ENCODE measurements at places on chromosomes 6 and 20.

DNA sequence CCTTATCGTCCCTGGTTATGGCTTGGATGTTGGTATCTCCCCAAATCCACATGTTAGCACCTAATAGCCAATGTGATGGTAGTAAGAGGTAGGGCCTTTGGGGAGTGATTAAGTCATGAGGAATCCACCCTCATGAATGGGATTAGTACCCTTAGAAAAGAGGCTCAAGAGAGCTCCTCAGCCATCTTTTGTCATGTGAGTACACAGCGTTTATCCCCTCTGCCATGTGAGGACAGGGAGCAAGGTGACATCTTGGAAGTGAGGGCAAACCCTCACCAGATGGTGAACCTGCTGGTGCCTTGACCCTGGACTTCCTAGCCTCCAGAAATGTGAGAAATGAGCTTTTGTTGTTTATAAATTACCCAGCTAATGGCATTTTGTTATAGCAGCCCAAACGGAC, 16.1 kb upstream of the SIRPB2 start:
- no peak for DNase-seq

DNA sequence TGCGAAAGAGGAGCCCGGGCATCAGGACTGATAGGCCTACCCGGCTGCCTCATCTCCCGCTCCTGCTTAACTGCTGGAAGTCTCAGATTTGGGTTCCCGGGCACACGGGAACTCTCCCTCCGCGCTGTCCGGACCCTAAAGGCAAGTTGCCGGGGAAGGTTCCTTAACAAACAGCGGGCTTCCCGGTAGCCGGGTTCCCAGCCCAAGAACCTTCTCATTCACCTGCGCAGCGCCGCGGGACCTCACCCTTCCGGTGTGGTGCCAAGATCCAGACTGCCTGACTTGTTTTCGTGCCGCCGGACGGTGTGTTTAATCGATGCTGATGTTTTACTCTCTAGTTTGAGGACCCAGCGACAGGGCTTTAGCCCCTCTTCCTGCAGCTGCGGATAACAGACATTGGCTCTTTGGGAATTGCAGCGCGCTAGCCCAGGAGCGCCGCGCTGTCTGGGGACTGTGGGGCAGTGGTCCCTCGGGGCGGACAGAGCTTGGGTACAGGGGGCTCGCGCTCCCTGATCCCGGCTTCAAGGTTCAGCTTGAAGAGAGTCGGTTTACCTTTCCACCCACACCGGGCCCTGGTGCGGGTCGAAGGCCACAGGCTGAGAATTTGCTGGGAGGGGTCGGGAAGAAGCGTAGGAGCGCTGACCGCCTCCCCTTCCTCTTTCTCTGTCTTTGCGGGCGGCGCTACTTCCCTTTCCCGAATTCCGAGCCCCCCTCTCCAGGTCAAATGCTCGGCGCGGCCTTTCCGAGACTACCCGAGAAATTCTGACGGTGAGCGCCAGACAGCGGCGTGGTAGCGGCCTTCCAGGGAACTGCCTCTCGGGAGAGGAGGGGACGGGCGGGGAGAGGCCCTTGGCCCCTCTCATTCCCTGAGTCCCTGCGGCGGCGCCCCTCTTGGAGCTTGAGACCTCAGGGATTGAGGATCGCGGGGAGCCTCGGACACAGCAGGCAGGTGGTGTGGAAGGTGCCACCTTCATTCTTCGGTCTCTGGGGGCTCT, 17.2 kb downstream of the ABT1 start:
- no peak for DNase-seq

- DNase-seq: no peak
Measured at GRCh38 chr20:46624946-46625345, 26.3 kb downstream of the SLC13A3 start.

DNA sequence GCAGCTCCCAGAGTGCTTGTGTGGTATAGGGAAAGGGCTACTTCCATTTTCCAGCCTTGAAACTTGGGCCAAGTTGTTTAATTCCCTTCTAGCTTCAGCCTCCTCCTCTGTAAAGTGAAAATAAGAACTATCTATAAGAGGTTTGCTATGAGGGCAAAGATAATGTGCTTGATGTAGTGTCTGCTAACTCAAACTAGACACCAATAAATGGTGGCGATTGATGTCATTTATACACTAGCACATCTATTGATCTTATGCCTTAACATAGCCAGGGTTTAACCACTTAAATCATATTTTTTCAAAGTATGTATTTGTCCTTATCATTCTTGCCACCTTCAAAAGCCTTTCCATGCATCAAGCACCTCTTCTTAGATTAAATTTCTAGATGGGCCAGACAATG, 55.2 kb downstream of the NEDD9 start:
- no peak for DNase-seq

DNA sequence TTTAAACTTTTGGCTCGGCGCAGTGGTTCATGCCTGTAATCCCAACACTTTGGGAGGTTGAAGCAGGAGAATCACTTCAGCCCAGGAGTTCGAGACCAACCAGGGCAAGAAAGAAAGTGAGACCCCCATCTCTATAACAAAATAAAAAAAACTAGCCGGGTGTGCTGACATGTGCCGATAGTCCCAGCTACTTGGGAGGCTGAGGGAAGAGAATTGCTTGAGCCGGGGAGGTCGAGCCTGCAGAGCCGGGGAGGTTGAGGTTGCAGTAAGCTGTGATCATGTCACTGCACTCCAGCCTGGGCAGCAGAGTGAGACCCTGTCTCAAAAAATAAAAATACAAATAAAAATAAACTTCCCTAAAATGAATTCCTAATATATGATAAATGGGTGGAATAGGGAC, 50.4 kb downstream of the ZMYND8 start:
- DNase-seq: no peak

- DNase-seq: no peak
Measured at GRCh38 chr6:34521463-34522285, 34.5 kb downstream of the SPDEF start.

DNA sequence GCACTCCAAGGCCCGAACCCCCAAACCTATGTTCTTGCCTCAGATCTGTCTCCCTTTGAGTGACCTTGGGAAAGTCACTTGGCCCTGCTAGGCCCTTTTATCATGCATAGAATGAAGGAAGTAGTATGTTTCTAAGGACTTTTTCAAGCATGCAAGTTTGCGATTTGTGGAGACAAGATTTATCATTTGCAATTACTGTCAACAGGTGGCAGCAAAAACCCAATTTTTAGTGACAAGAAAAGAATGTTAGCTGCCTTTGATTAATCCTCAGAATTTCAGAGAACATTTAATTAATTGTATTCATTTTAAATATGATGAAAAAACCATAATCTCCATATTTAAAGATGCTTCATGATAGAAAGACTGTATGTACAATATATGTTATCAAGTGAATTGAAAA, 28.3 kb upstream of the PREP start:
- peak; percentile 44 for DNase-seq
